ENCODE measurements at places on chromosomes 7 and 10.

- no peak for DNase-seq
Measured at GRCh38 chr7:21869785-21870402, 75.8 kb downstream of the CDCA7L start.

- no peak for DNase-seq
Measured at GRCh38 chr10:66550351-66550750, 375.5 kb upstream of the LRRTM3 start.

DNA sequence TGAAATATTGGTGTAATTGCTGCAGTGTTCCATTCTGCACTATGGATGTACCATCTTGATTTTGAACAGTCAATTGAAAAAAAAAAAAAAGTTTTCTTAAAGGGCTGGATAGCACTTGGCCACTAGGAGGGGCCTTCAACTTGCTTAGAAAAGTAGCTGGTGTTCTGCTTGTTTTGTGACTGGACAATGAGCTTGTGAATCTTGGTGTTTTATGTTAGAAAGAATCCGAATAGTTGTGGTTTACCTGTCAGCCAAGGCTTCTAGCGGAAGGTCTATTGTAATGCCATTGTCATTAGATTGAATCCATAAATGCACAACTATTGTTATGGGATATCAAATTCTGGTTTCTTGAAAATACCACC is 77.1 kb downstream of the BMPER start:
- DNase-seq, result no peak

GRCh38 chr7:98470485-98471240 is 69.8 kb upstream of the BAIAP2L1 start:
- no peak for DNase-seq

GRCh38 chr7:93301736-93302135 is 69.6 kb downstream of the VPS50 start:
- DNase-seq, result no peak

Data from right renal pelvis (tissue), 4 donors.